ENCODE measurements at places on chromosomes 2 and 18.

DNA sequence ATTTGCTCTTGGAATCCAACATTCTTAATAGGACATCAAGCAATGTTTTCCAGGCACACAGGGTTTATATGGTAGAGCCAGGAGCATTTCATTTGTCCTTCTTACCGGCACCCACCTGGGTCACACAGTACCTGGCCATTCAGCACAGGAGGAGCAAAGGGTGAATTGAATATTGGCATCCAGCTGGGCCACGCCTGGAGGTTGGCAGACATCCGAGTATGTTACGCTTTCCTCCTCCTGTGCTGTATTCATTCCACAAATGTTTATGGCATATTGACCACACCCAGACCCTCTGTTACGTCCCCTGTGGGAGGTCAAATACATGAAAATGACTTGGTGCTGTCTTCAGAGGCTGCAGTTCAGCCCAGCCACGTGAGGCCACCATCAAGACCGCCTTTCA lies 206.2 kb downstream of the RTP5 start:
- no peak for DNase-seq

DNA sequence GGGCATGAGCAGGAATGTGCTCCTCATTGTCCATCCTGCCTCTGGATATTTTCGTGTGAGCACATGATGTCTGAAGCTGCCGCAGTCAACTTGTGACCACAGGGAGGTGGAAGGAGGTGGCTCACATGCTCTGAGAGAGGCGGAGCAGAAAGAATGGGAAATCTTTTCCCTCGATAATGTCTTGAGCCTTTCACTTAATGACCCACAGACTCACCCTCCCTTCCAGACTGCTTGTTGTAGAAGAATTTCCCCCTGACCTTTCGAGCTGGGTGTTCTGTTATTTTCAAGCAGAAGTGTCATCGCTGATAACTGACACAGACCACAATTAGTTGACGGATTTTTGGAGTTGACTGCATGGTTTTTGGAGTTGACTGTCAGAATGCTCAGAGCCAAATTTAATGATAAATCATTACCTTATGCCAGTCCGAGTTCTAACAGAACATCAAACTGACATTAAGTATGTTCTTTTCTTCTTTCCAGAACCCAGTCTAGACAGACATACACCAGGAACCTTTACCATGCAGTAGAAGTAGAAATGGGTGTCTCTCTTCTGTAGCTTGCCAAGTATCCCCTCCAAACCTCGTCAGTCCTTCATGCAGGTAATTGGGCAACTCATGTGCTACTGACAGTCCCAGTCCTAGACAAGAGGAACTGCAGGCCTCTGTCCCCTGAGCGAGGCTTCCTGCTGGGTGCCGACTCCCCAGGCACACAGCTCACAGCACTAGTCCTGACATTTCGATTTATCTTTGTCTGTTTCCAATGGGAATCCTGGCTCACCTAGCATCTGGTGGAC lies 29.4 kb upstream of the RTTN start:
- no peak for DNase-seq

DNA sequence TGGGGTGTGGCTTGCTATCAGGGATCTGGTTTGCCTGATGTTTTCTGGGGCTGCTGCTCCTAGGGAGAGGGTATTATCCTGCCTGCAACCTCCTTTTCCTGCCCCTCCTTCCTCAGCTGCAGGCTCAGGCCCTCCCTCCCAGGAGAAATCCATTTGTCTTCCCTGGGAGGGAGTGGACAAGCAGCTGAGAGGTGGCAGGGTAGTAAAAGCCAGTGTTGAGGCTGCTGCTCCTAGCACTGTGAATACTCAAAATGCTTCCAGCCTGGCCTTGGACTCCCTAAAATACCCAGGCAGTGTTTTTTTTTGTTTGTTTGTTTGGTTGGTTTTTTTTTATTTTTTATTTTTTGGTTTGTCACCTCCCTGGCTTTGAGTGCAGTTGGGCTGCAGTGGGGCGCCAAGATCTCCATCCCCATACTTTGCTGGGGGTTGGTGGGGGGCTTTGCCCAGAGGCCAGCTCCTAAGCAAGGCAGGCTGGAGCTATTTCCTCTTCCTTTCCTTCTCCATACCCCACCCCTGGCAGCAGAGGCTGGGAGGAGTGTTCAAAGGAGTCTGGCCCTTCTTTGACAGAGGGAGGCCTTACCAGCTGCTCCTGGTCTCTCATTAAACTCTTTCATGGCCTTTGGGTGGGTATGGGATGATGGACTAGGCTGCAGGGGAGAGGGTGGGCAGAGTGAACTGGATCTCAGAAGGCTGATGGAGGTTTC lies 13.6 kb downstream of the HOXD3 start:
- no peak for DNase-seq

GRCh38 chr2:7570247-7570646 lies 653.0 kb downstream of the RNF144A start:
- no peak for DNase-seq

- DNase-seq: no peak
These were observed 12.9 kb upstream of the TFPI start for GRCh38 chr2:187567126-187567525.

- no peak for DNase-seq
These were observed 29.6 kb downstream of the LHCGR start for GRCh38 chr2:48725696-48726494.

DNA sequence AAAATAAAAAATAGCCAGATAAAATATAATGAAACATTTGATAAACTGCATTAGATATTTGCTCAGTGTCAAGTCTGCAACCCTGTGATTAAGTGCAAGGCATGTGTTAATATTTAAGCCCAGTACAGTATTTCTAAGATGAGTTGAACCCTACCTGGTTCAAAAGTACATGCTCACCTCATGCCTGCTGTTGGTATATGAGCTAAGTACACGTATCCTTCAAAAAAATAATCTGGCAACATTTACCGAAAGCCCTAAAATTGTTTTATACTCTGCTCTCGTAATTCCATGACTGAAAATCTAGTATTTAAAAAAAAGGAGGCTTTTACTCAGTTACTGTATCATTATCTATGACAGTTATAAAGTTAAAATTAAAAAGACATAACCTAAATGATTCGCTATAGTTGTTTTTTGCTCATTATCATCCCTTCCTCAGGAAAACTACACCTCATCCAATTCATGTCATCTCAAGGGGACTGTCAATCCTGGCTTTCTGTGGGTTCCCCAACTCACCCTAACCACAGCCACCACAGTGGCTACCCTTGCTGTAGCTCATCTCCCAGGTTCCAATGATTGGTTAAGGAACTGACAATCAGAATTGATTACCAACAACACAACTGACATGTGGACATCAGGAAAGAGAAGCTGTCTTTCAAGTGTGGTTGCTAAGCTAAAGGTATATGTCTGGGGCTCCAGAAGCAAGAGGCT lies 10.6 kb downstream of the TLK1 start:
- DNase-seq: no peak

DNA sequence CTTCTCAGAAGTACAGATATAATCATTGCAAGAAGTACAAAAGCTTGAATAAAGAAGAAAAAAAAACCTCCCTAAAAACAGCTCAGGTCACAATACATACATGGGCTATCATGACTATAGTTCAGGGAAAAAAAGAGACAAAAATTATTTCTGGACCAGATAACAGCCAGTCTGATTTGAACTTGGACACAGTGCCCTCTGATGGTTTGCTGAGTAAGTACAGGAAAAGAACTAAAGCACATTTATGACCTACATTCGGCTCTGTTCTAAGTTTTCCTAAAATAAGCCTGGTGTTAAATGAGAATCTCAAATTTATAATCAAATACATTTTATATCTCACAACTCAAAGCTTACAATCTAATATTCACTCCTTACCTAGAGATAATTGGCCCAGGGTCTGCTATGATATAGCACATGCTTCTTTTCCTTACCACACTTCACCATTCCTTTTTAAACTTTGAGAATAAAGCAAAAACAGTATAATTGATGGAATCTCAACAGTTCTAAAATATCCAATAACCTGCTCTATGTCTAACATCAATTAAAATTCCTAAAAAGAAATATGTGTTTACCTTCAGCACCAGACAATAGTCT lies 81.1 kb downstream of the RAPH1 start:
- peak; percentile 20 for DNase-seq

GRCh38 chr2:190183539-190183938 lies 121.0 kb upstream of the MSTN start:
- DNase-seq: no peak

- no peak for DNase-seq
These were observed 286.5 kb upstream of the SYT4 start for GRCh38 chr18:43563780-43564179.

DNA sequence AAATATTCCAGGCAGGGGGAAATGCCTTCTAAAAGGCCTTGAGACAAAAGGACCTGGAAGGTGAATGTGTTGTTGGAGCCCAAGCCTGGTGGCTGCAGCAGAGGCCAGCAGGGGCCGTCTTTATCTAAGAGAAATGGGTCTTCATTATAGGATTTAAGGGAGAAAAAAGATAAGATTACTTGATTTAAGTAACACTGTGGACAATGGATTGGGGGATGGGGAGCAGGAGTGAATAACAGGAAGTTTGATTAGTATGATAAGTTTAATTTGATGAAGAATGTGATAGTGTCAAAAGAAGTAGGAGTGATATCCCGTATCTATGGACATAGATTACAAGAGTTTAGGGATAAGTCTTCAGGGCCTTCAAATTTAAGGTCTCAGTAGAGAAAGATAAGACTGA lies 64.2 kb downstream of the WDR75 start:
- no peak for DNase-seq

DNA sequence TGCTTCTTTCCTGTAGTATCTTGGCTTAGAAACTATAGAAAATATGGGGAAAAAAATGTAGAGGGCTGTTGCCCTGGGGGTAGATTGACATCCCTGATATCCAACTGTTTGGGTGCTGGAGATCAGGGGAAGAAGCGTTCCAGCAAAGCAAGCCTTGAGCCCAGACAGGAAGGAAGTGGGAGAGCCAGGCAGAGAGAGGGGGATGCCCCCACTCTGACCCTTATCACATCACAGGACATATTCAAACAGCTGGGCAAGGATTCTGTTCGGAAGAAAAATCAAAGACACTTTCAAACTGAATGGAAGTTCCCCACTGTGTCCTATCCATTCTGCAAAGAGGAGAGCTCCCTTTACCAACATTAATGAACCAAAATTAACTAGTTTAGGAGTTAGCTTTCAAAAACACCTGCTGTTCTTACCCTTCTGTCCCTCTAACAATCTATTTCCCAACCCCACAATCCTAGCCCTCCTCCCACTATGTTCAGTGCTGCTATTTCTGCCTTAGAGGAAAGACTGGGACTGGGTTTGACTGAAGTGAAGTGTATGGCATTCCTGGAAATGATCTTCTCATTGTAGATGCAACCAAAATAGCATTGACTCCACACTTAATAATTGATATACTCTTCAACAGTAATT lies 16.9 kb upstream of the KCNG3 start:
- DNase-seq: no peak

DNA sequence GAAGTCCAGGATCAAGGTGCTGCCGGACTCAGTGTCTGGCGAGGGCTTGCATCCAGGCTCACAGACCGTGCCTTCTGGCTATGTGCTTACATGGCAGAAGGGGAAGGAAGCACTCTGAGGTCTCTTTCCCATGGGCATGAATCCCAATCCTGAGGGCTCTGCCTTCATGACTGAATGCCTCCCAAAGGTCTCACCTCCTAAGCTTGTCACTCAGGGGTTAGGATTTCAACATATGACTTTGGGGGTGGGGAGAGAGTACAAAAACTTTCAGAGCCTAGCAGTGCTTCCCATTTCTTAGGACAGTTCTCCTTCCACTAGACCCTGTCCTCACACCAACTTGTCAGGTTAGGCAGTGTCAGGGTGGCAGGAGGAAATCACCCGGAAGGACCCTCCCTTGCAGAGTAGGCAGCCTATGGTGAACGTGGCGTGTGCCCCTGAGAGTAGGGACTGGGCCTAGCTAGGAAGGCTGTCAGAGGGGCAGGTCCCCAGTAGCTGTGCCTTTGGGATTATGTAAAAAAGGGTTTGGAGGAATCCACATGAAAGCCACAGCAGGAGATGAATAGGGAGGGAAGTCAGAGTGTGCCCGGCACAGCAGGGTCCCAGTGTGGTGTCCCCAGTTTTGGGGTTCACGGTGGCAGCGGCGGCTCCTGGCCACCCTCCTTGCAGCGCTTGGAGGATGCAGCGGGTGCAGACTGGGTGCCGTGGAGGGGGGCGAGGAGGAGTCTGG lies 233.3 kb downstream of the LDLRAD4 start:
- DNase-seq: no peak

DNA sequence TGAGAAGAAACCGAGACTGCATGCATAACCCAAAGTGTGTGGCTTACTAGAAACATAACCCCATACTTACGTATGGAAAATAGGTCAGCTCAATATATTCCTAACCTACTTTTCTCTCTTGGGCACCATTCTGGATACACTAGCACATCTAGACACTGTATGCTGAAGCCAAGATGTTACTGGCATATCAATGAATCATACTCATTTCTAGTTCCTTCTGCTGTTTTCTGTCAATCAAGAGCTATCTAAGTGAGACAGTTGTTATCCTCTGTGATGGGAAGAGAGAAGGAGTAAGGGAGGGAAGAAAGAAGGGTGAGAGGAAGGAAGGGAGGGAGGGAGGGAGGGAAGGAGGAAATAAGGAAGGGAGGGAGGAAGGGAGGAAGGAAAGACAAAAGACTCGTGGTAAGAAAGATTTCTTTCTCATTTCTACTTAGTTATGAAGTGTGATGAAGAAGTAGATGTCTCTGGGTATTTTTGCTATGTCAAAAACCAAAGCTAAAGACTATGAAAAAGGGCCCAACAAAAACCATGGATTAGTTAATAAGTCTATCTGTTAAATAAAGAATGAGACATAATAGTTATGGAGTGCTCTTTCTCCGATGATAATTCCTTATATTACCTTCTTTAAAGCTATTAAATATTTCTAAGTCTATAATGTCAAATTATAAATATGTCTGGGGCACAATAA lies 248.4 kb downstream of the ZNF521 start:
- DNase-seq: no peak

- peak; percentile 25 for DNase-seq
These were observed 65.7 kb downstream of the SPRED2 start for GRCh38 chr2:65366595-65367125.

GRCh38 chr18:72811047-72811446 lies 56.7 kb downstream of the NETO1 start:
- DNase-seq: no peak

DNA sequence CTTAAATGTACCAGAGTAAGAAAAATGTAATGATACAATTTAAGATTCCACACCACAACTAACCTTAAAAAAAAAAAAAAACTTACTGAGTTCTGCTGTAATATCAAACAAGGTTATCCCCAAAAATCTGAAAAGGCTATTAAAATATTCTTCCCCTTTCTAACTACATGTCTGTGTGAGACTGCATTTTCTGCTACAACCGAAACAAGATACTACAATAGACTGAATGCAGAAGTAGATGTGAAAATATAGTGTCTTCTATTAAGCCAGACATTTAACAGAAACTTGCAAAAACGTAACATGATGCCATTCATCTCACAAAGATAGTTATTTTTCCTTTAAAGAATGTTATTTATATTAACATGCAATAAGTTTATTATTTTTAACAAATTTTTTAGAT lies 16.2 kb downstream of the SS18 start:
- DNase-seq: no peak

- DNase-seq: peak; percentile 32
These were observed 100.8 kb upstream of the ZSWIM2 start for GRCh38 chr2:186949726-186950256.

Measured in heart left ventricle (tissue), 16 donors.